LoVo (cell line): ENCODE measurements at places on chromosomes 5 and 9.

DNA sequence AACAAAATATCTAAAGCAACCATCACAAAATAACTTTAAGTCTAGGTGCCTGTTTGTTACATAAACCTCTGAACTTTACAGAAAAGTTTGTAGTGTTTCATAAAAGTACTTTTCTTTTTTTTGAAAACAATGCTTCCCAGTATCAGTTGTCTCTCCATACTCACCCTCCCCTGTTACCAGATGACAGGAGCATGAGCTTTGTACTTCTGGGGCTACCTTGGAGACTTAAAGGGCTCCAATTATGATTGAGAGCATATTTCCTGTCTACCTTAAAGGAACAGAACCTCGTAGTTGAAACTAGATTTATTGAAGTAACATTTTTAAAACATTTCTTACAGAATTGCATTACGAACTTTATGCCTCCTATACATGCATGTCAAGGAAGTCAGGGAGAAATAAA lies 55.4 kb upstream of the PPP1R2B start:
- no peak for DNase-seq

GRCh38 chr9:127858041-127858512 lies 3.6 kb upstream of the ENG start:
- DNase-seq, result no peak

DNA sequence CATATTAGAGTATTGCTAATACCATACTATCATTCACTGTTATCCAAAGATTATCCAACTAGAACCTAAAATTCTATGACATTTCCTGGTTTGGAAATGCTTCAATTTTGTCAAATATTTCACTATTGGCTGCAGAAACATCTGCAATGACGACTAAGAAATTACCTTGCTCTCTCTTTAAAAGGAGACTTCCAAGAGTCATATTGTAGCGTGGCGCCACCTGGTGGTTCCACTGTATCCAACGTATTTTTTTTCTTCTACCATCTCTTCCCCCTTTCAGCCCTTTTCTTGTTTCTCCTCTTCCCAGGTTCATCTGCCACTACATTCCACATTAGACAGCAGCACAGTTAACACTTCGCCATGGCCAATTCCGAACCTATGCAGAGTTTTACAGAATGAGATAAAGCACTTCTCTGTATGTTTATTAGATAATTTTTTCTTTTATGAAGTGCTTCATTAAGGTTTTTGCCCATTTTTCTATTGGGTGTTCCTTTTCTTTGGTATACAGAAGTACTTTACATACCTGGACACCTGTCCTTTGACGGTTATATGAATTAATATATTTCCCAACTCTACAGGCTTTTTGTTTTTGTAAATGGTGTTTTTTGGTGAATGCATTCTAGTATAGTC lies 153.5 kb downstream of the CDC42SE2 start:
- DNase-seq, result peak; percentile 78

DNA sequence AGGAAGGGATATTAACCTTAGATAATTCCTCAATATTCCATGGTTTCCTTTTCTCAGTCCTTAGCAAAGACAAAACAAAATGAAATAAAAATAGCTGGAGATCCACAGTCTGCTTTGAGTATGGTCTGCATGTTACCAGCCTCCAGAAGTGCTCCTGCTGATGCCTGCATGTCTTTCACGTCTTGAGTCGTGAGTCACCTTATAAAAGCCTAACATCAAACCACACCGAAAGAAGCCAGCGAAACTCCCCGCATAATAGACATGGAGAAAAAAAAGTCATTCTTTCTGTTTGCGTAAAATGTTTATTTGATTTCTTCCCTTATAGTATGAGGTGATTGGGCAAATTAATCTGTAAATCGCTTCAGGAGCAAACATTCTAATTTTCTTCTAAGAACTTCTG lies 380.5 kb downstream of the SLCO4C1 start:
- DNase-seq, result peak; percentile 60

- DNase-seq, result peak; percentile 72
These were observed 53.7 kb downstream of the G3BP1 start for GRCh38 chr5:151825445-151825844.

DNA sequence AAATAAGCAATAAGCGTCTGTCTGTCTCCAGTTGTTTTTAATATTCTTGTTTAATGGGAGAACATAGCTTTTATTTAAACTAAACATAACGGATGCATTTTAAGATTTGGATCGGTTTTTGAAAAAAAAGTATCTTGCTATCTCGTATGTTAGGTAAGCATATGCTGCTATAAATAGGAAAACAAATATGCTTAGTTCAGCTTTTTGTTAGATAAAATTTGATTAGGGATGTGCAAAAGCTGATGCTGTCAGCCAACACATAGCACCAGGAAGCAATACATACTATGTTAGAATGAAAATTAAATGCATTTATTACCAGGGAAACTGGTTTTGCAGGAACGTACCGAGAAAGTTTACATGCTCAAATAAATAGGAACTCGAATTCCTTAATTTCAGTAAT lies 843.1 kb upstream of the WWC1 start:
- DNase-seq, result no peak

DNA sequence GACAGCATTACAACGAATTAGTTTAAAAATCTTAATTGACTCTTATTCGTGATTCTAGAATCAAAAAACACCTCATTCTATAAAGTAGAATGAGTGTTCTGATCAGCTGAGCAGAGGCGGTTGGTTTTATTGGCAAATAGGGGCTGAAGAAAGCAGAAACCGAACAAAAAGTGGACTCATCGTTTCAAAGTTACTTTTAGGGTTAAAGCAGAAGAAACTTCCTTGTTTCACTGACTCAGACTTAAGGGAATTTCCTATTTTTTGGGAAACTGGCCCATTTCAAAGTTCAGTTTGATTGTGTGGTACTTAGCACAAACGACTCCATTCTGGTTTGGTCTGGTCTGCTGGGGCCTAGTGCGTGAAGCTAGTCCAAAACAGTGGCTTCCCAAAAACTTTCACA lies 862 bp upstream of the NDUFB6 start:
- no peak for DNase-seq

- DNase-seq, result no peak
These were observed 440.6 kb upstream of the MPDZ start for GRCh38 chr9:13719981-13720676.

- DNase-seq, result no peak
These were observed 20.6 kb downstream of the IFNW1 start for GRCh38 chr9:21121079-21121478.

- no peak for DNase-seq
These were observed 23.0 kb downstream of the PCDHGC5 start for GRCh38 chr5:141511771-141512325.

- DNase-seq, result no peak
These were observed 351.2 kb upstream of the C9orf72 start for GRCh38 chr9:27924502-27924901.

DNA sequence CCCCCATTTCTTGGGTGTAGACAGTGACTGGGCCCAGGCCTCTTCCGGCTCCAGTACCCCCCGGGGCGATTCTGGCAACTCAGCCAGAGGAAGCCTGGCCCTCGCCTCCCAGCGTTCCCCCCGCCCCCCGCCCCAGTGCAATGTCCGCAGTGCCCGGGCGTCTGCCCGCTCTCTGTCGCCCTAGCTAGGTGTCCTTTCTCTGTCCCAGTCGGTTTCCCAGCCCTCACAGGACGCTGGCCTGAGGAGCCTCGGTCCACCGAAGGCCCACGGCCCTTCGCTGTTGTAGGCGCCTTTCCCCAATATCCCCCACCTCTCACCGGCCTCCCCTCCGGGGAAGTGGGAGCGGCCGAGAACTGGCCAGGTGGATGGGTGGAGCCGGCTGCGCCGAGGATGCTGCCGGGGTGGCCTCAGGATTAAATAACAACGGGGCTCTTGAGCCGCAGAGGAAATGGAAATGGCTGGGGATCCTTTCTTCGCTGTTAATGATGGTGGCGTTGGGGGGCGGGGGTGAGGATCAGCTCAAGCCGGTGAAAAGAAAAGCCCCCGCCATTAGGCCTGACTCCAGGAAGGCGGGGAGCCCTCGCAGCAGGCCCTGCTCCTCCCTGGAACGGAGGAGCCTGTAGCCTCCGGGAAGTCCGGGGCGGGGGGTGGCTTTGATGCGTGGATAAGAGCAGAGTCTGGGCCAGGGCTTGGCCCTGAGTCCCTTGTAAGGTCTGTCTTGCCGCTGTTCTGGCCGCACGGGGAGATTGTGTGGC lies 1.1 kb upstream of the SPRY4 start:
- peak; percentile 93 for DNase-seq

DNA sequence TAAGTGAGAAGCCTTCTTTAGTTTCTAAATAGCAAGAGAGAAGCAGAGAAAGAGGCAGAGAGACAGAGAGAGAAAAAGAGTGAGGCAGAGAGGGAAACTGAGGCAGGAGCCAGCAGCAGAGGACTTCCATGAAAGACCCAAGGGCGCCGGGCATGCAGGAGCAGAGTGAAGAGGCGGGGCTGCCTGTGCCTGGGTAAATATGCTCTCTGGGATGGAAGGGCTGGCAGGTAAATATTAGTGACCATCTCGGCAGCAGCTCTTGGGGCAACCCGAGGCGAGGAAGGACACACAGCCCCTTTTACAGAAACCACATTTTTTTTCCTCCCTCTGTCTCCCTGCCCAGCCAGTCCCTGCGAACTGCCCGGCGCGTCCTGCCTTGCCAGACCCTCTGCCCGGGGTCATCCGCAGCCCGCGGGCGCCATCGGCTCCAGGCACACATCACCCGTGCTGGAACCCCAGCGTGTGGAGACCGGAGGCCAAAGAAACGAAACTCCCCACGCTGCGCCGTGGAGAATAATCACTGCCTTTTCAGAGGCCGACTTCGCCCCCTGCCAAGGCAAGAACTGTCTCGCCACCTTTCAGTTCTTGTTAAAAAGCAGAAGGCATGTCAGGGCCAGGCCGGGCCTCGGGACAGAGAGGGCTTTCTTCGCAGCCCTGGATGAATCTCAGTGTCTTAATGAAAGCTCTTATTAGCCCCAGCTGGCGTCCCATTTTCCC lies 61.3 kb downstream of the BOD1 start:
- DNase-seq, result no peak

DNA sequence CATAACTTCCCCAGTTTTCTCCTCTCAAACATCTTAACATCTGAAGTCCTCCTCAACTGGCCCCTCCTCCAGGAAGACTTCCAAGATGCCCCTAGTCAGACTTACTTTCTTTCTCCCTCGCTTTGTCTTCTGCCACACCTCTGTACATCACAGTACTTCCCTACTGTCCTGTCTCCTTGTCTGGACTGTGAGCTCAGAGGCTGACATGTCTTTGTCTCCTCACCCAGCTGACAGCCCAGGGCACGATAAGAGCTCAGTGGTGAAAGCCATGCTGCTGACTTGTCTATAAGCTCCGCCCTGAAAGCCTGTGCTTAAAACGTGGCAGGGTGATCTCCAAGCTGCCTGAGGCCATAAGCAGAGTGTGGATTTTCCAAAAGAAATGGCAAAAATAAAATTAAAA lies 33.0 kb upstream of the SLC25A51 start:
- no peak for DNase-seq

DNA sequence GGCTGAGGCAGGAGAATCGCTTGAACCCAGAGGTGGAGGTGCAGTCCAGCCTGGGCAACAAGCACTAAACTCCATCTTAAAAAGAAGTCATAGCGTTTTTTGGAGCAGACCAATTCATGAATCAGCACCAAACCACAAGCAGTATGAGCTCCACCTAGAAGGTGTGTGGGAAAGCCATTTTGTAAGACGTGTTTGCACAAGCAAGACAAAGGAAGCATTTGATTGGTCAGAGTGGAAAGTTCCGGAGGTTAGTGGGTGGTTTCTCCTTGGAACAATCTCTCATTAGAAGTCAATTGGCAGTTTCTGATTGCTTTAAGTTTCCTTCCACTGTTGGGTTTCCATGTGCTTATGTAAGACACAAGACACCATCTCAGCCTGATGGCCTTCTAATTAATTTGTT lies 5.0 kb downstream of the SRD5A1 start:
- no peak for DNase-seq

GRCh38 chr5:86837610-86838009 lies 219.9 kb downstream of the COX7C start:
- DNase-seq, result no peak

DNA sequence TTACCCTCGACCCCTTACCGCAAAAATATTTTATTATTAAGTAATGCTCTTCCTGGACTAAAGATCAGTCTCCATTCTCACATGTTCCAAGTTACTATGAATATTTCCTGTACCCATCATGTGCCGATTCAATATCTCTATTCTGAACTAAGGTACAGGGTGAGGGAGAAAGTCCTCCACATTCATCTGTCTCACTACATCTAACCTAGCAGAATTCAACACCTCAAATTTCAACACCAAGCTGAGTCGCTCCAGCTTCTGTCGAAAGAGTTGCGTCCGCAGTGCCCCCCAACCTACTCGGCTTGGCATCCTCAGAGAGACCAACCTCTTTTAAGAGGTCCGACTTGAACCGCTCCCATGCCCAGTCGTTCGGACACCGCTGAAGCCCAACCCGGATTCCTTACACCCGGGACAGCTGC lies 1.0 kb downstream of the CERT1 start:
- DNase-seq, result peak; percentile 23

GRCh38 chr5:31726952-31727351 lies 88.0 kb downstream of the PDZD2 start:
- no peak for DNase-seq

DNA sequence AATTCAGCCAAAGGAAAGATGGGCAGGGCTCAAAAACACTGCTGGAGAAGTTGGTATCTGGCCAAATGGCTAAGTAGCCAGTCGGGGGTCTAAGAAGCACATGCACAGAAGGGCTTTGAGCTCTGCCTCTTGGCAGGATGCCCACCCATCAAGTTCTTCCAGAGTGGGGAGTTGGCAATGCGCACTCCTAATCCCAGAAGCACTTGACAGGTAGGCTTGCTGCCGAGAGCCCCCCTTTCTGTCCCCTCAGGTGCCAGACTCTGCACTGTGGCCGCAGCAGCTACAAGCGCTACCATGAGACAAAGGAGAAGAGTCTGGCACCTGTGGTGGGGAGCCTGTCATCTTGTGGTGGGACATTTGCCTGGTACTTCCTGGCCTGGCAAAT lies 252.9 kb upstream of the SLC24A2 start:
- no peak for DNase-seq

- no peak for DNase-seq
These were observed 590.7 kb downstream of the RAB3C start for GRCh38 chr5:59173578-59173977.

GRCh38 chr9:10612641-10613398 lies at the start of gene PTPRD:
Gene PTPRD, minus strand, starts transcription at chr9:10613002.
- no peak for DNase-seq
